AG09319 (cell line): ENCODE measurements at places on chromosomes 12 and 14.

GRCh38 chr12:4736091-4736490 lies 15.9 kb downstream of the GALNT8 start:
- DNase-seq, result no peak

DNA sequence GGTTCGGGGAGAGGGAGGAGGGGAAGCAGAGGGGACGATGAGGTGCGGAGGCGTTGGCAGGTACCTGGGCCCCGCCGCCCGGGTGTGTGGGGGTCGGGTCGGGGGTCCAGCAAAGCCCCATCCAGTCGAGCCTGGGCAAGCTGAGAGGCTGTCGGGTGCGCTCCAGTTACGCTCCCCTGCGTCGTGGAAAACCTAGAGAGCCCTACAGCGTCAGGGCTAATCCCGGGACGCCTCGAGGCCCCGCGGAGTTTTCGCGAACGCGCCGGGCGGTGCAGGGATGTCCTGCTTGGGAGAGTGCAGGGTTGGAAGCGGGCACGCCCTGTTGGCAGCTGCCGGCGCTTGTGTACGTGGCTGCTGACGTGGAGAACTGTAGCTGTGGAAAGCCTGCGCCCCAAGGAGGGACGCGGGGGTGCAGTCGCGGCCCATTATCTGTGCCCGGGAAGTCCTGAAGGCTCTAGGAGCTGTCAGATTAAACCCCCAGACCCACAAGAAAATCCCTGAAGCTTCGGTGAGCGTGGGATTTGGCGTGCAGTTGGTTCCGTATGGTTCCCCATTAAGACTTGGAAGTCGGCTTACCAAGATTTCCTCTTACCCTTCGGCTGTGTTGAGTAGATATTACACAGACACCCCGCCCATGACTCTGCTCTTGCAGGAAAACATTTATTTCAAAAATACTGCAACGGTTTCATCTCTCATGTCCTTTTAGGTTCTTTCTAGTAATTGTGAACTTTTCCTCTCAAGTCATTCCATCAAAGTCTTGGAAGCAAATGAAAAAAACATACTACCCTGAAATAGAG lies 11.3 kb upstream of the SLC38A2 start:
- peak; percentile 96 for DNase-seq

GRCh38 chr12:114588061-114588460 lies 95.9 kb downstream of the TBX3 start:
- DNase-seq, result no peak

- no peak for DNase-seq
Measured at GRCh38 chr12:127546721-127547505, 720.1 kb upstream of the TMEM132C start.

DNA sequence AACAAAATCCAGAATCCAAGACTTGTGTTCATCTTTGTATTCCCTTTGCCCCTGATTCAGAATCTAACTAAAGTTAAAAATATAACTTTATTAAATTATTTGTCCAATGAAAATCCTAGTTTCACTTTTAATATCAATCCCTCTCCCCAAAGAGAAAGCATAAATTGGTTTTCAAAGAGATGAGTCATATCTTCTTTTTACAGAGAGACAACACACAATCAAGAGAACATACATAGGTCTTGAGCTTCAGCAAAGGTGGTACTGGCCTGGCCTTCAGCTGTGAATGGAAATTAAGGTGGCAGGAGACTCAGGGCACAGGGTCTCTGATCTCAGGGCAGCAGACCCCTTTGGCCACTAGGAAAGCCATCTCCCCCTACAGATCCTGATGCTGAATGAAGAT lies 4.3 kb upstream of the ASCL1 start:
- DNase-seq, result no peak

DNA sequence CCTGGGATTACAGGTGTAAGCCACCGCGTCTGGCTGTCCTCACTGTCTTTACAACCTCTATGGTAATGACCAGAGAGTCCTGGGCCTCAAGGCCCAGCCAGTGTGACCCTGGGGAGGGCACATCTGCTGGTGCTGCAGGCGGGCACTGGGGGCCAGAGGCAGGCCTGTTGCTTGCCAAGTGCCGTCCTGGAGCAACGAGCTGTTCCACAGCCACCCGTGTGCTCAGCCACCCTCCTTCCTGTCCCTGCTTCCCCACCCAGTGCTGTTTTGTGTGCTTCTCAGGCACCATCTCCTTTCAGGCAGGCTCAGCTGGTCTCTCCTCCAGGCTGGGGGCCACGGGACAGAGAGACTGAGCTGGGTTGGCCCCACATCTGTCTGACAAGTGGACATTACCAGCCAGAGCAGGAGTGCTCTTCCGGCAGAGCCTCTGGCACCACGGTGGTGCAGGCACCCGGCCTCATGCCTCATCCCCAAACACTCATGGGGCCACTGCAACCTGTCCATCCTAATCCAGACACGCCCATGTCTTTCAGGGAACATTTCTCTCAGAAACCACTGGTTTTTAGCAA lies 9.0 kb downstream of the SLC25A47 start:
- no peak for DNase-seq

DNA sequence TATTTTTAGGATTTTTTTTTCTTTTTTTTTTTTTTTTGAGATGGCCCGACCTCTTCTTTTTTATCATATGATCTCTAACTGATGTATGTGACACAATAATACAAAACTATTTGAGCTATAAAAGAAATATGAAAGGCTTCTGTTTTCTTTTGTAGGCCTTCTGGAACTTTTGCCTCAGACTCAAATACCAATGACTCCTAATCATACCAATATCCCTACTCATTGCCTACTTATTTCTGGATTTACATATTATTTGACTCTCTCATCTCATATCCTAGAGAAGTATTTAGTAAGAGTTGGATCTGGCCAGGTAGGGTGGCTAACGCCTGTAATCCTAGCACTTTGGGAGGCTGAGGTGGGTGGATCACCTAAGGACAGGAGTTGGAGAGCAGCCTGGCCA lies 12.7 kb upstream of the WDR89 start:
- no peak for DNase-seq

DNA sequence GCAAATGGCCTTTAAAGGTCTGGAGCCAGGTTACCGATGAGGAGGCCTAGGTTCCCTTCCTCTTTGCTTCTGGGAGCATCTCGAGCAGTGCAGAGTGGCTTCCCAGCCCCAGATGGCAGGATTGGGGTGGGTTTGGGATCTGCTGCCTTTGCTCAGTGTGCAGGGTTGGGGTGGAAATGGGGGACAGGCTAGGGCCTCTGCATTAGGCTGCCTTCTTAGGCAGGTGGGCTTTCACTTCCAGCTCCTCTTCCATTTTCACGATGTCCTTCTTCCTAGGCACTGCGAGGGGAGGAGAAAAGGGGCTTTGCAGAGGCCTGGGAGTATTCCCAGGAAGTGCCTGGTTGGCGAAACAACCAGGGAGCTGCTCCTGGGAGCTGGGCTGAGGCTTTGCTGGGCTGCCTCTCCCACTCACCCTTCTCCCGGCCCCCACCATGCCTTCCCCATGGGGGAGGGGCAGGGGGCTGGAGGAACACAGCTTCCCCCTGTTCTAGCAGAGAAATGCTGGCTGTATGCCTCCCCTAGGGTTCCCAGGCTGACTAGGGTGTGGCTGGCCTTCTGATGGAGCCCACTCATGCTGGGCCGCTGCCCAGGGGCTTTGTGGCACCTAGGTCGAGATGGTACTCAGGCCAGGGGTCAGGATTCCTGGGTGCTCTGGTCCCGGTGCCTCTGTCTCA lies 2.4 kb downstream of the NR4A1 start:
- DNase-seq, result no peak

GRCh38 chr12:92078167-92079053 lies 67.2 kb downstream of the BTG1 start:
- peak; percentile 96 for DNase-seq

GRCh38 chr14:20578784-20579502 lies 8.9 kb downstream of the RNASE11 start:
- no peak for DNase-seq

- no peak for DNase-seq
Measured at GRCh38 chr14:100159865-100160533, 554 bp upstream of the DEGS2 start.

DNA sequence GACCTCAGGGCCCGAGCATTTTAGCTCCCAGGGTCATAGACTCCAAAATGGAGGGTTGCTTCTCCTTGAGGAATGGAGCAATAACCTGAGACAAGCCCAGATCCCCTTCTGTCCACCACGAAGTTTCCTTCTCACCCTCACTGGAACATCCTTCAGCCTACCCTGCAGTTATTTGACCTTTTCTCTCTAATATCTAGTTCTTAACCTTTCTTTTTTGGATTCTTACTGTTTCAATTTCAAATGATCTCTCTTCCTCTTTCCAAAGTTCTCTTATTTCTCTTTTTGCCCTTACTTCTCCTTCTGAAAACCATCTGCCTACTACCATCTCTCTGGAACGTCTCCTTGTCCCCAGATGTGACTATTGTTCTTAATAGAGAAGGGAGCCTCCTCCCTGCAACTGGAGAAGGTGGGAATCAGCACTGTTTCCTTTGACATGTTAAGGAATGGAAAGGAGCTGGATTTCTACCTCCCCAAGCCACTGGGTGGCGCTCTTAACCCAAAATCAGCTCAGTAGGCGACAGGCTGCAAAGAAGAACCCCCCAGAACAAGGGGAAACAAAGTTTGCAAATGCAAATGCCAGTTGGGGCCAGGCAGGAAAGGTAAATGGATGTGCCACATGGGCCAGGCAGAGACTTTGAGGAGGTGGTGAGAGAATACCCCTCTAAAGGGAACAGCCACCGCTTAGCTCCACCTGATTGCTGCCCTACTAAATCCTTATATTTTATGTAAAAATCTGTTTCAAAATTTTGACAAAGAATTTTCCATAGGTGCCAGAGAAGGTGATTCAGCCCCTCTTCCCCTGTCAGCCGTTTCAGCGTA lies 22.4 kb upstream of the PDE1B start:
- no peak for DNase-seq

DNA sequence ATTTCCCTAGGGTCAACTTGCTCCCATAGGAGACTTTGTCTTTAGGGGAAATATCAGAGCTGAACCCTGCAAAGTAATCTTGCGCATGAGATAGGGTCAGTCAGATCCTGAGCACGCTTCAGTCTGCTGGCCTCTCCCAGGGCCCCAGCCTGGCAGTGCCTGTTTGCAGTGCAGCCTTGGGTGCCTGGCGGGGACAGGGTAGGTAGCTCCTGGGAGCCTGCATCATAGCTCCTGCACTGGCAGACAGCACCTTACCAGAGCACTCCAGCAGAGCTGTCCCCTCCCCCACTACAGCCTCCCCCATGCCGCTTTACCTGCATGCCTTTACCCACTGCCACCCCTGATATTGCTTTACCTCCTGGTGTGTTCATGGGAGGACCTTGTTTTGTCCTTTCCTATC lies 237.3 kb downstream of the CCDC59 start:
- no peak for DNase-seq

- DNase-seq, result no peak
Measured at GRCh38 chr12:116931665-116932064, 20.9 kb downstream of the FBXW8 start.

GRCh38 chr14:21097636-21098075 lies 799 bp downstream of the ZNF219 start:
- DNase-seq, result no peak

GRCh38 chr12:63103494-63104131 lies 47.4 kb downstream of the AVPR1A start:
- no peak for DNase-seq

- no peak for DNase-seq
Measured at GRCh38 chr12:91287753-91288152, 105.1 kb upstream of the DCN start.

DNA sequence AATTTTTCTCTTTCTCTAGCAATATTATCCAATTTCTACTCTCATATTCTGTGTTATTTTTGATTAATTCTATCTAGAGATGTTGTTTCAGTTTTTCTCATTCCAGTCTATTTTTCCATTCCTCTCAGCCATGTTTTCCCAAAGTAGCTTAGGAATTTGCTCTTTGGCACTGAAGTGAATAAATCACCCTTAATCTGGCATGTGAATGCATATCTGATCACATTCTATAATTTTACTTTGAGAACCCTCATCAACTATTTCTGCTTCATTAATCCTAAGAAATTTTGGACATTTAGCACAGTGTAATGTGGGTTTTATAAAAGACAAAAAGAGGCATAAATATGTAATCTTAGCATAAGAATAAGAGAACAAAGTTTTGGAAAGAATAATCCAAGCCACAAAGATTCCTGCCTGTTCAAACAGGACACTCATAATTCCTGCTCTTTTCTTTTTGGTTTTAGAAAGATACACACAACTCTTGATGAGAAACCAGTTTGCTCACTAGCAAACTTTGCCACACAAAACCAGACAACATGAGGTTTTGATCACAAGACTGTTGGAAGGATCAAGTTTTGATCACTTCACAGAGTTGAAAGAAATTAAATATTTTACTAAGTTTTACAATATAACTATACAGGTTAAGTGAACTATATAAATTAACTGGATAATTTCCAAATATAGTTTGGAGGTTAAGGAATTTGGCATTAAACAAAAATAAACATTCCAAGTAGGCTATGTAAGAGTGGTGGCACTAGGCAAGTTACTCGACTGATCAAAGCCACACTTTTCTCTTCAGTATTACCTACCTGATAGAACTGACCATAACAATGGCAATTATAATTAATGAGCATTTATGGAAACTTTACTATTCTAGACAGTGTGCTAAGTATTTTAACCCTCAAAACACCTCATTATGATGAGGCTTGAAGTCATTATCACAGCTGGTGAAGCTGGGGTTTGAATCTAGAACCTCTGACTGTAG lies 226.6 kb upstream of the TMTC1 start:
- DNase-seq, result no peak

- no peak for DNase-seq
Measured at GRCh38 chr12:121184425-121184824, 25.5 kb upstream of the P2RX4 start.

- DNase-seq, result no peak
Measured at GRCh38 chr12:76236640-76237039, 111.6 kb downstream of the BBS10 start.

DNA sequence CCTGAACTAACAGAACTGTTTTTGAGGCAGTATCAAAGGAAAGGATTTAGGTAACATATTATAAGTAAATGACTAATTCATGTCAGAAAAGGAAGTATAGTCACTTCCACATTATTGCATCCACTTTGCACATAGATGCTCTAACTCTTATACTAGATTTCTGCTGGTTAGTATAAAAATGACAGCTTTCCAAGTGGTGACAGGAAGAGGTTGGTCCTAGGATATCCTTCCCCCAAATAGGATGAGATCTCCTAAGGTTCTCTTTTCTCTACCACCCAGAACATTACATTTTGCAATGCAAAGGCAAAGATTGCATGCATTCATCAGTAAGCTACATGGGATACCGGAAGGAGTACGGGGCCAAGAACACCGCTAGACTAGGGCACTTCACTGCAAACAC lies 15.2 kb downstream of the DAD1 start:
- DNase-seq, result no peak

DNA sequence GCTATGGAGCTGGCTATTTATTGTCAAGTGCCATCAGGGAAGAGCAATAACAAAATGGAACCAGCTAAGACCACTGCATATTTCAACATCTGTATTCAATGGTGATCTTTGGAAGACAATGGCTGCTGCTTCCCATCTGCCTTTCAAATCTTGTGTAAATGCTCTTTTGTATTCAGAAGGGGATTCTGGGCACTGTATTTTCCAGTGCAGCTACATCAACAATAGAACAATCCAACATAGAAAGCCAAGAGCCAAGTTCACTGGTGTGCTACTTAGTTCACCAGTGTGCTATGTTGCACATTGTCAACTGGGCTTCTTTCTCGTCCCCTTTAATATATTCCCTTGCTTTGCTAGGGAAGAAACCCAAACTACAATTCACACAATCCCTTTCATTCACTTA lies 128.8 kb upstream of the OR4E1 start:
- DNase-seq, result no peak

- no peak for DNase-seq
Measured at GRCh38 chr14:65424531-65424930, 12.0 kb downstream of the FUT8 start.

- DNase-seq, result no peak
Measured at GRCh38 chr14:68583548-68584280, 209.2 kb downstream of the ZFP36L1 start.
